ENCODE measurements at places on chromosomes 2 and 18. TPM values are rescaled to one million over a fixed set of nuclear protein-coding genes. Genes with fewer than 3 reads are reported as not detected.

GRCh38 chr18:58758606-58759005 lies 87.3 kb downstream of the MALT1 start:
- DNase-seq: no peak

DNA sequence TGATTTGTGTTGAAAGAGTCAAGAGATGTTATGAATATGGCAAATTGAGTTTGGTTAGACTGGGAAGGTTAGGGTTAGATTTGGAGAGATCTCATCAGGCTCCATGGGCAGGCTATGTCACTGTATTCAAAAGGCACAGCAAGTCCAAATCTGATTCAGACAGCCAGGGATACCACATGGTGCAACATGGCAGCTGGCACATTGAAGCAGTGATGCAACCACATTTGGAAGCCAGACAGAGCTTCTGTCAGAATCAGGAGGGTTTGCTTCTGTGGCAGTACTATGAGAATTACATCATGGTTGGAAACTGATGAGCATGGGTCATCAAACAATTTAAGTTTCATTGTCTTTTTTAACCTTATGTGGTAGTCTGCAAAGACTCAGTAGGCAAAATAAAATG lies 772.2 kb downstream of the SUCLG1 start:
- DNase-seq: no peak

GRCh38 chr2:202375609-202376408 lies at the start of gene BMPR2:
Gene BMPR2, plus strand, starts transcription at chr2:202376327. Its CDS starts 1,148 bp downstream, at chr2:202377475.
- peak; percentile 92 for DNase-seq

GRCh38 chr2:129721846-129722245 lies 257.6 kb upstream of the RAB6C start:
- no peak for DNase-seq

Gene REG3A
- total RNA-seq: not detected

GRCh38 chr2:215879977-215880940 lies 133.1 kb downstream of the MREG start:
- DNase-seq: no peak

Gene DUSP2
- total RNA-seq: 1.0 TPM

DNA sequence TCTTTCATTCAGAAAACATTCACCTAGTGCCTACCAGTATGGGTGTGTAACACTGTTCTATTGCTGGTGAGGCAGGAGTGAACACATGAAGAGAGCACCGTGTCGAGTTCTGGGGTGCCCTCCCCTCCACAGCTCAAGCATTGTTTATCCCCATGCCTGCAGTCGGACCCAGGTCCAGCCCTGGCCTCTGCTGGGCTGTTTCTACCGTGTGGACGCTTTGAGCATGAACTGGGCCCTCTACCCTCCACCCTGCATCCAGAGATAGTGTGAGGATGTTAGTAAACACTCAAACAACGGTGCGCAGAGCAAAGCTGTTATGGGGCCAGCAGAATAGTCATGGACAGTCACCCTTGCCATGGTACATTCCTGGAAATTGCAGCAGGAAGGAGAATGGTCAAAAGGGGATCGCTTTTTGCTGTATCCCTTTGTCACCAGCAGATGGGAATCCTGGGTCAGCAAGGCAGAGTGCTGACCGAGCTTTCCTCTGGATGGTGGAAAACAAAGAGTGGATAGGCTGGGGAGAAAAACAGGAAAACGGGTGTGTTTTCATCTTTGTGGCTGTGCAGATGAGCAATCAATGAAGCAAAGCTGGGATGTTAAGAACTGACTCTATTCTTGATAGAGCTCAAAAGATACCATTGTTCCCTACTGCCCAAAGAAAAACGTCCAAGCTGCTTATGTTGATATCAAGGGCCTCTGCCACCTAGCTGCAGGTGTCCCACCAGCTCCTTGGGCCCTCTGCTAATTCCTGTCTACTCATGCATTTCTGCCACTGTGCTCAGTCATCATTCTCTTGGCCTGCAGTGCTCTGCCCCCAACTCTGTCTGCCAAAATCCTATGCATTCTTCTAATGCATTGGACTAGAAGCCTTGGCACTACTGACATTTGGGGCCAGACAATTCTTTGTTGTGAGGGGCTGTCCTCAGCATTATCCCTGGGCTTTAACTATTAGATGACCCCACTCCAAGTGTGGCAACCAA lies 38.7 kb downstream of the REEP1 start:
- no peak for DNase-seq

GRCh38 chr2:236855176-236855865 lies 230.4 kb upstream of the COPS8 start:
- DNase-seq: no peak

- DNase-seq: peak; percentile 6
These were observed 2.4 kb downstream of the TTN start for GRCh38 chr2:178804791-178805190.

DNA sequence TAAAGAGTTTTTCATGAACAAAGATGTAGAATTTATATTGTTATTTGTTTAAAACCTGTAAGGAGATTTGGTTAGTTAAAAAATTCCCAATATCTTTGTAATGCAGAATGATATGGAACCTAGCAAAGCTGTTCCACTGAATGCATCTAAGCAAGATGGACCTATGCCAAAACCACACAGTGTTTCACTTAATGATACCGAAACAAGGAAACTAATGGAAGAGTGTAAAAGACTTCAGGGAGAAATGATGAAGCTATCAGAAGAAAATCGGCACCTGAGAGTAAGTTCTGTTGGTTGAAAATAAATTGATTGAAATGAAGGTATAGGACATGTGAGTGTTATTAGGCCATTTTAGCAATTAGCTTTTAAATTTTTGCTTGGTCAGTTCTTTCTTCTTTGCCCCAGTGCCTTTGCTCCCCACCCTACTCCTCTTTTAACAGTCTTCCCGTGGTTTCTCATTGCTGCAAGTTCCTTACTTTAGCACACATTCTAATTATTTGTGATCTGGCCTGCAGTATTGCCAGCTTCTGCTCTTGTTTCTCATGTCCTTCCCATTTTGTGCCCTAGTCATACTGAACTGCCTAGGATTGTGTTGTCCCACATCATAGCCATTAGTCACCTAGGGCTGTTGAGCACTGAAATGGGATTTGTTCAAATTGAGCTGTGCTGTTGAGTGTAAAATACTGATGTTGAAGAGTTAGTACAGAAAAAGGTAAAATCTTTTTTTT lies 36.6 kb downstream of the VAPA start:
- DNase-seq: peak; percentile 65

- peak; percentile 14 for DNase-seq
These were observed 21.7 kb downstream of the CDH19 start for GRCh38 chr18:66582211-66582610.

- no peak for DNase-seq
These were observed 863.4 kb upstream of the KLHL29 start for GRCh38 chr2:22521620-22522019.

- DNase-seq: peak; percentile 70
These were observed 126.9 kb upstream of the DAPL1 start for GRCh38 chr2:158668001-158668765.

Gene PLEKHH2
- total RNA-seq: 14.0 TPM

DNA sequence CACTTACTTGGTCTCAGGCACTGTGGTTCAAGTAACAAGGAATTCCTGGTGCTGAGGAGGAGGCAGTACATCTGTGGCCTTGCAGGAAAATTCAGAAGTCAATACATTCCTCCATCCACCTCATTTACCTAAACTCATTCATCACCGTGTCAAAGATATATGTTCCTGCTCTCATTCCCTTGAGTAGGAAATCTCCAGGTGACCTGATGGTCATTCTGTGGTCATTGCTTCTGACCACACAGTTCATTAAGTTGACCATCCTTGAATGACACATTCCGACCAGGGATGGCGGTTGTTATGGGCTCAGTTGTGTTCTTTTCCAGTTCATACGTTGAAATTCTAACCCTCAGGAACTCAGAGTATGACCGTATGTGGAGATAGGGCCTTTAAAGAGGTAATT lies 2.1 kb upstream of the STK17B start:
- DNase-seq: peak; percentile 93

DNA sequence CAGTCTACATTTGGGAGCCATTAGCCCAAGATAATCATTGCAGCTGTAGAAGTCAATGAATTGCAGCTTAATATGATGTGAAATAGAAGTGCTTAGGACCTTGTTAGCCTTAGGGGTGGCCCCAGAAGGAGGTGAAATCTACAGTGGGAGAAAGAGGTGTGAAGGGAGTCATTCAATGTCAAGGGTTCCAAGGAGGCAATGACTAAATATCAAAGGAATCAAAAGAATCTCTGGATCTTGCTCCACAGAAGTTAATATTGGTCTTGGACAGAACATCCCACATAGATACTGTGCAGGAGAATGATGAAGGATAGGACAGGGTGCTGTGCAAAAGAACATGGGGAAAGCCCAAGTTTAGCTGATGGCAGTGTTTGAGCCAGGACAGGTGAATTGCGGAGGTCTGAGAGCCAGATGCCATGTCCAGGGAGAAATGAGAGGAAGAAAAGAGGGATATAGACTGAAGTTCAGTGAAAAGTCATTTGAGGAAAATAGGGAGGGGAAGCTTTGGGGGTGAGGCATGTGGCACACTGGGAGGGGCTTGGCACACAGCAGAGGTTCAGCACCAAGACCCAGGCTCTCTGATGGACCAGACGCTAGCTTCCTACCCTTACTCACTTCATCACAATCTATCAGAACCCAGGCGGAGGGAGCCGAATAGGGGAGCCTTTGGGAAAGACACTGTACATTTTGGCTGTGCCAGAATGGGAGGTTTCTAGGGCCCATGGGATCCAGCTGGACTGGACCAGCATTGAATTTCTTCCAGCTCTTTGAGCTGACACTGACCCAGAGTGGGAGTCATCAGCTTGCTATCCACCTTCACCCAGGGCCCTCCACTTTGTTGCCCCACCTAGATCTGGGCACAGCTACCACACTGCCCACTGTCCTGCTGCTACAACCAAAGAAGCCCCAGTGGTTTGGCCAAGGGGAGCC lies 2.2 kb downstream of the IL1F10 start:
- DNase-seq: no peak

DNA sequence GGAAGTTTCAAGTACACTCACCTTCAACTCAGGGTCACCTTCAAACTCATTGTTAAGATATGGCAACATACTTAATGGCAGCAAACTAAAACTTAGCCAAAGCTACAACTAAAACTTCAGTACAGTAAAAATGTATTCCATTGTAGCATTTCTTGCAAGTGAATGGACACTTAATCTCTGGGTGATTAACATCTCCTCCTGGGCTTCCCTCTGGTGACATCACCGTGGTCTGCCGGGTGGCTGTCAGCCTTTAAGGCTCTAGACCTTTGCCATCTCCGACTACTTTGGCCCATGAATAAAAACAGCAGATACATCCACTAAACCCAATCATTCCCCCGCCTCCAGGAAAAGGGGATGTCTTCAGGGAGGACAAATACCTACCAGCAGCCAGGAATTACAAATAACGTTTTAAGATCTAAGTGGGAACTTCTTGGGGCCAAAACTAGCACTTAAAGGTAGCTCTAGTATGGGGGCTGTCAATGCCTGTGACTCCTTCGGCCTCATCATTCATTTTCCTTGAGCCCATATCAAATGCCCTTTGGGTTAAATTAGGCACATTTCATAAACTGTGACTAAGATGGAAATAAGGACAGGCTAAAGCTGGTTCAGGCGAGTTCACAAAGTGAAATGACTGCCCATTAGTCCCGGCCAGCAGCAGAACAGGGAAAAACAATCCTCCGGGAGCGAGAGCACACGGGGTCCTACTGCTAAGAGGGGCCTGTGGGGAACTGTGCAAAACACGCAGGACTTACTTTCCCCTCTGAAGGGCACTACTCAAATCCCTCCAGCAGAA lies 1.1 kb downstream of the TFCP2L1 start:
- DNase-seq: no peak

GRCh38 chr2:7880566-7880965 lies 801.3 kb upstream of the ID2 start:
- no peak for DNase-seq

- no peak for DNase-seq
These were observed 133.8 kb upstream of the SCN7A start for GRCh38 chr2:166627893-166628292.

GRCh38 chr2:96113951-96114350 lies 2.4 kb downstream of the ADRA2B start:
- DNase-seq: no peak

Gene PROM2
- 0.26 TPM for total RNA-seq

- no peak for DNase-seq
These were observed 32.2 kb downstream of the KCTD18 start for GRCh38 chr2:200477667-200478131.

- peak; percentile 46 for DNase-seq
These were observed 118.6 kb upstream of the CDC42EP3 start for GRCh38 chr2:37790019-37790418.

DNA sequence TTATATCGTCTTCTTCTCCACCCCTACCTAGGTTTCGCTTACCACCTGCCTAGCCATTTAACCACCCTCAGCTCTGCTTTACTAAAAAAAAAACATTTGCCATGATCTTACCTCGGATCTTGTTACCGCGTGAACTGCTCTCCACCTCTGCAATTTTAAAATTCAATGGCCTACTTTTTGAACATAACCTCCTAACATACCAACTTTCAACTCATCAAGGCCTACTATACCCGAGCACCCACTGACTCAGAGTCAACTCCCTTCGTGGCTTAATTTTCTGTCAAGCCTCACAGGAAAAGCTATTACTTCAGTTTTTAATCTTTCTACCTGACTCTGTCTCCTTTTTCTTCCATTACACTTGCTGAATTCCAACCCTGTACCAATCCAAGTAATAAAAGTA lies 55.7 kb downstream of the ATAD2B start:
- DNase-seq: no peak

DNA sequence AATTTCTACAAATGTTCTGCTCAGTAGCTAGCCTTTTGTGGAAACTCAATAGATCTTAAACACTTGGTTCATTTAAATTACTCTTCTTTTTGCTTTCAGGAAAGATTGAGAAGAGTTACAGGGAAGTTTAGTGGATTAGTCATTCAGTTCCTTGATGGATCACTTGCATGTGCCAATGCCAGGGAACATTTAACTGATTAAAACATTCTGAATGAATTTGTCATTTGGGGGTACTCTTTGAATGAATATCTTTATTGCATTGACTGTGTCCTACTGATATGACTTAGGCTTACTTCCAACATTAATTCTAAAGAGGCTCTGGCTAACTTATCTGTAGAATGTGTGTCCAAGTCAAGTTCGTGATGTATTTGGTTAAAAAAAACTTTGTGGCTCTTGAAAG lies 199.8 kb downstream of the PLCL1 start:
- DNase-seq: peak; percentile 21

Gene FECH
- 17.7 TPM for total RNA-seq

Gene CCDC93
- 32.0 TPM for total RNA-seq

DNA sequence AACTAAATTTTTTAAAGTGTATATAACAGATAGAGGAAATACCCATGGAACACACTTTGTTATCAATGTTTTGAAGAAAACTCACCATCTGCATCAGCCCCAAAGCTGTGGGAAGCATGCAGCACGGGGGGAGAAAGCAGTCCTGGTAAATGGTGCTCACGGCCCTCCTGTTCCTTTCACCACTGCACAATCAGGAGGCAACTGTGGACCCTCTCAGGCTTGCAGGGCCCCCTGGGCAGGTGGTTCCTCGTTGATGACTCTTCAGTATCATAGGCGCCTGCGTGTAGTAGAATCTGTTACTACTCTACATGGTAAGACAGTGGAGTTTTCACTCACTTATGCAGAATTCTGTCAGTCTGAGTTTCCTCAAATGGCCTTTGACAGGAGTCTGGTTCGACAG lies 4.9 kb upstream of the CNDP1 start:
- DNase-seq: no peak

- DNase-seq: no peak
These were observed 2.2 kb upstream of the ZNF407 start for GRCh38 chr18:74595431-74595830.

Data from fibroblast of lung (primary cell).